CD4-positive, alpha-beta T cell treated with Interleukin-21 for 1 hour (primary cell): ENCODE measurements at places on chromosomes 2 and 18.
A peak's percentile ranks its signal among the peaks of the same experiment; 100 is the strongest.

GRCh38 chr2:28340312-28341202 lies 52.1 kb upstream of the FOSL2 start:
- DNase-seq: no peak

DNA sequence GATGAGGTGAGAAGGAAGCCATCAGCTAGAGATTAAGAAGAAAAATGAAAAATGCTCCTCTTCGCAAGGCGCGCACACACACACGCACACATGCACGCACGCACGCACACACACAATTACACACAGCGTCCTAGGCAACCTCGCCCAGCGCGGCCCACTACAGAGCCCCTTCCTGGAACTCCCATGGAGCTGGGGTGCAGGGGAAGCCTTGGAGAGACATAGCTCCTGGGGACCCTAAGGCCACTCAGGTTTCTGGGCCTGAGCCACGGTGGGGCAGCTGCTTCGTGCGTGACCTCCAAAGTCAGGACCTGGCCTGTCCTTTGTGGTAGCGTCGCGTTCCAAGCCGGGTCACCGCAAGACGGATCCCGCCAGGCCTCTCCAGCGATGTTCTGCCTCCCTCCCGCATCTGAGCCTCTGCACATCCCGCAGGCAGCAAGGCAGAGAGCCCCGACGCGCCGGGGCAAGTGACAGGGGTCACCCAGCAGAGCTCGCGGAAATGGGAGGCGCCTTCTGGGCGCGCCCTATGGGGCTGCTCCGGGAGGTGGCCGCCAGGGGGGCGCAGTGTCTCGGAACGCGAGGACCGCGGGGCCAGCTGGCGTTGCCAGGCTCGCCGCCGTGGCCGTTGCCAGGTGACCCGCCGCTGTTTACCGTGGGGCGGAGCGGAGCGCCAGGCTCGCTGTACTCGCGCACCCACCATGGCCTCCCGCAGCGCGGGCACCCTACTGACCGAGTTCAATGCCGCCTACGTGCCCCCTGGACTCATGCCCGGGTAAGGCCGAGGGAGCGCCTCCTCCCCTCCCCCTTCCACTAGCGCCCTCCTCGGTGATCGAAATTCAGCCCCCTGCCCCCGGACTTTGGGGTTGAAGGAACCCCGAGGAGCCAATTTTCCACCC lies 79.0 kb downstream of the CIB4 start:
- peak; percentile 6 for DNase-seq

- no peak for DNase-seq
These were observed 649.5 kb downstream of the SLC4A3 start for GRCh38 chr2:220276741-220277444.

- no peak for DNase-seq
These were observed 1367.2 kb upstream of the SLC39A10 start for GRCh38 chr2:194289712-194290346.

- no peak for DNase-seq
These were observed 113.8 kb downstream of the ATL2 start for GRCh38 chr2:38263293-38263692.

DNA sequence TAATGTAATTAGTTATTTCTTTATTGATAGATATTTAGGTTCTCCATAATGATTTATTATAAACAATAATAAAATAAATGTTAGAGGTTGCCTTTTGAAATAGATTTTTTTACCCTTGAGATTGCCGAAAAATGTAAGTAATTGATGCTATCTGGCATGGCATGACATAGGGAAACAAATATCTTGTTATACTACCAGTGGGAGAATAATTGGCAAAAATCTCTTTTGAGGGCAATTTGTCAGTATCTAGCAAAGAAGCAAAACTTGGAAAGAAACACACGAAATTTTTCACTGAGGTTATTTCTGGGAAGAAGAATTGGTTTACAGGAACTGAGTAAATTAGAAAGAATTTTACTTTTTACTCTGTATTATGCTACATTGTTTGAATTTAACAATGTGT lies 547.2 kb upstream of the SETBP1 start:
- DNase-seq: no peak

DNA sequence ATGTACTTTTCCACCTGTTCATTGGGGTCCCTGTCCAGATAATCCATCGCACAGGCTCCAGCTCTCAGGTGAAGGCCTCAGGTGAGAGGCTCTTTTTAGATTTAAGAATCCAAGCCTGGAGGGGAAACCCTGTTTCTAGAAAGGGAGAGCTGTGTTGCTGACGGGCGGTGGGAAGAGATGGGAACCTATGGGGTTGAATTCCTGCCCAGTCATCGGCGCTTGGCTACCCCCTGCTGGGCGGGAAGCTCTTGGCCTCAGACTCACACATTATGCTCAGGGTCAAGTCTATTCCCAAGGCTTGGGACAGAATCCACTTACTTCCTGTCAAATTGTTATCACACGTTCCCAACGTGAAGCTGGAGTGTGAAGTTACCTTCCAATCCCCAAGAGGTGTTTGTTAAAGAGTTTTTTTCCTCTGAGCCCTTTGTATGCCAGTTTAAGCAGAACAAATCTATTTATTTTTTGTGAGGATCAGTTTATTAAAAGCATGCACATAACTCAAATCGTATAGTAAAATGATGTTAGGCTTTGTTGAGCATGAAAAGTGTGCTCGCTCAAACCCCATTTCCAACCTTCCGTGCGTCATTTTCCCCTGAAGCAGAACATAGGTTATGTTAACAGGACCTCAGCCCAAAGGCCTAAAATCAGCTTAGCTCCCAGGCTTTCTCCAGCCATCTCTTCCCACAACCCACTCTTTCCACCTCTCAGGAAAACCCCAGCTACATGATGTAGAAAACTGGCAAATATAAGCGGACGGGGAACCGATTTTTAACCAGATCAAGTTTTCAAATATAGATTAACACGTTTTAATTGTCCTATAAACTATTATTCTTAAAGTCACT lies 181.7 kb upstream of the ETAA1 start:
- no peak for DNase-seq

DNA sequence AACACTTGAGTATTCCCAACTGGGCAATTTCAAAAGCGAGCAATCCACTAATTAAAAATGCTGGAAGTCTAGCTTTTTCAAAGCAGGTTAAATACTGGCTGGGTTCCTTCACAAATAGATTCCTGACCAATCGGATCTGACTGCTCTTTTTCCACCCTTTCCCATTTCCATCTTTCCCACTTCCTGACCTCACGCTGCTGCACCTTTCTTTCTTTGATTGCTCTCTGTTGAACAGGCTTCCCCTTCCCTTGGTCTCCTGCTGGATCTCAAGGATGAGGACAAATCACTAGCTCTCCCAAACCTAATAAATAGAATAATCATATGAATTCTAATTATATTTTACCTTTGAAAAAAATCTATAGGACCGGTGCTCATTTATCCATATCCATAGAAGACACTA lies 121.2 kb downstream of the TCF4 start:
- no peak for DNase-seq

DNA sequence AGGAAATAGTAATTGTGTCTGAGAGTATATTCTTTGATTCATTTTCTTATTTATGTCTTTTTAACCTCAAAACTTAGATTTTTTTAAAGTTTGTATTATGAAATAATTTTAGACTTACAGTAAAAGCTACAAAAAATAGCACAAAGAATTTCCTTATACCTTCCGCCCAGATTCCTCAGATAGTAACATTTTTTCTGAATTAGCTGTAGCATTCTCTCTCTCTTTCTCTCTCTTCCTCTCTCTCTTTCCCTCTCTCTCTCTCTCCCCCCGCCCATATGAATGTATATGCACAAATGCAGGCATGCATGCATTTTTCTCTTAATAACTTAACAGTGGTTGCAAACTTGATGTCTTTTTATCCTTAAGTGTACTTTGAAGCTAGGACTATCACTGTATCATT lies 361.1 kb upstream of the NRP2 start:
- no peak for DNase-seq
